ENCODE measurements at places on chromosomes 1 and 21.
A peak's percentile ranks its signal among the peaks of the same experiment; 100 is the strongest.

GRCh38 chr1:59554752-59555151 lies 257.9 kb downstream of the FGGY start:
- H3K4me3 ChIP-seq, result no peak overlapping the region
- no peak for DNase-seq
- H3K4me1 ChIP-seq, result peaks cover 12% of the 10 kb centered on the region
- no peak overlapping the region for H3K27ac ChIP-seq

DNA sequence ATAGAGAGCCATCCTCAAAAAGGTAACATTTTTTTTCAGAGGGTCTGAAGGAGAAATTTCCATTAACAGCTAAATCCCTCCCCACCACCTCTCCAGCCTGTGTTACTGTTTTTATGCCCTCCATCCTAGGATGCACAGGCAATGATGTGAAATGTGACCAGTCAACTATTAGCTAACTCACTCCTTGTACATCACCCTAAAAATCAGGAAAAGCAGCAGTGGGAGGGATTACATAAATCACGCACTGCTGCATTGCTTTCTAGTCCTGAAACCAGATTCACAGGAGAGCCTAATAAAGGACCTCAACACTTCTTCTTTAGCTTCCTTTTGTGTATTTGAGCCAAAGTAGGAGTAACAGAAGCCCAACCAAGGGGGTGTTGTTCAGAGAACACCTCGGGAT lies 66.3 kb downstream of the LMO4 start:
- H3K36me3 ChIP-seq, result no peaks in the 10 kb centered on the region
- H3K4me3 ChIP-seq, result no peak overlapping the region
- no peaks in the 10 kb centered on the region for H3K27me3 ChIP-seq
- no peak for DNase-seq

- no peaks in the 10 kb centered on the region for H3K36me3 ChIP-seq
- H3K4me3 ChIP-seq, result no peak overlapping the region
- no peak for DNase-seq
Measured at GRCh38 chr21:37862536-37862935, 53.7 kb downstream of the KCNJ6 start.

DNA sequence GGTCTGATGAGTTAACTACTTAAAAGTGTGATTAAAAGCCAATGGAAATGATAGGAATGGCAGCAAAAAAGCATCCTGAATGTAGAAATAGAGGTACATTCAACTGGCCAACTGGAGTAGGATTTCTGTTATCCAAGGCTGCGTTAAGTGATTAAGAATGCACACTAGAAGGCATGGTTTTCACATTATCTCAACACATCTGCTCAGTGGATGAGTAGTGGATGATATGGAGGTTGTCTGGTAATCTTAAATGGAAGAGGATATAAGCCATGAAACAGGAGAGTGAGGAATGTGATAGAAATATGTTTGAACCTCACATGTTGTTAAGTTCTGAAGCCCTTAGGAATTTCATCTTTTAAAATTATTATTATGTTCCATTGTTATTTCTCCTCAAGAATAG lies 839.9 kb downstream of the USP25 start:
- H3K36me3 ChIP-seq, result no peaks in the 10 kb centered on the region
- no peak for DNase-seq
- no peak overlapping the region for H3K4me3 ChIP-seq
- H3K27me3 ChIP-seq, result no peaks in the 10 kb centered on the region

- peaks cover 46% of the 10 kb centered on the region for H3K4me1 ChIP-seq
- H3K27me3 ChIP-seq, result no peaks in the 10 kb centered on the region
- no peak overlapping the region for H3K27ac ChIP-seq
- no peak overlapping the region for H3K4me3 ChIP-seq
Measured at GRCh38 chr1:25784575-25785051, 15.4 kb upstream of the SELENON start.

DNA sequence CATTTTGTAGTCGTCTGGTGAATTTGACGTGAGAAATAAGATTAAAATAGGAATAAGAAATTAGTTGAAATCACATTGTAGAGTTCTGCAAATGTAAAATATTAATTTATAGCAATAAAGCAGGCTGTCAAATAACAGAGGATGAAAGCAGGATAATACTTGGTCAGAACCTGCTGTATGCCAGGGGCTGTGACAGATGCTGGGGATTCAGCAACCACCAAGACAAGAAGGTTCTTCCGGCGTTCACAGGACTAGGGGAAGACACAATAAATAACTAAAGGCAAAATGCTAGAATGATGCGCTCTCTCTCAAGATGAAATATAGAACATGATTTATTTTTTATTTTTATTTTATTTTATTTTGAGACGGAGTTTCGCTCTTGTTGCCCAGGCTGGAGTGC lies 6.8 kb upstream of the PARK7 start:
- H3K36me3 ChIP-seq, result no peaks in the 10 kb centered on the region
- H3K4me1 ChIP-seq, result peaks cover 4% of the 10 kb centered on the region
- peak overlapping the region; percentile 67 for H3K4me3 ChIP-seq
- H3K27ac ChIP-seq, result peak overlapping the region; percentile 91
- no peak for DNase-seq
- no peaks in the 10 kb centered on the region for H3K27me3 ChIP-seq

All from sigmoid colon (tissue), 7 donors.